Breast epithelium (tissue), 4 donors: ENCODE measurements at places on chromosomes 5 and 9. TPM values are rescaled to one million over a fixed set of nuclear protein-coding genes. Genes with fewer than 3 reads are reported as not detected.

The HIGD2A gene
- total RNA-seq: 80.2 TPM

- no peak for DNase-seq
Observed at GRCh38 chr9:95785209-95785608, 90.3 kb upstream of the ERCC6L2 start.

GRCh38 chr9:98909935-98910334 lies 33.8 kb upstream of the COL15A1 start:
- DNase-seq: no peak

DNA sequence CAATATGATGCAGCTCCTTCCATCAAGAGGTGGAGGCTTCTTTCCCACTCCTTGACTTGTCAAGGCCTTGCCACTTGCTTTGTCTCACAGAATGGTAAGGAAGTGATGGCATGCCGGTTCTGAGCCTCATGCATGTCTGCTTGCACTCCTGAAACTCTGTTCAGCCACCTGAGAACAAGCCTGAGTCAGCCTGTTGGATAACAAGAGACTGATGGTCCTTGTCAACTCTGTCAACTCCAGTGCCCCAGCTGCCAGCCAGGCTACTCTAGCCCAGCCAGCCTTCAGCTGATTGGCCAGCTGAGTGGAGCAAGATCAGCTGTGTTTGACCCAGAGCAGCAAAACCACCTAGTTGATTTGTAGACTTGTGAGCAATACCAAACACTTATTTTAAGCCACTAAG lies 4.4 kb upstream of the TENT4A start:
- DNase-seq: no peak

The BARHL1 gene
- not detected for total RNA-seq

DNA sequence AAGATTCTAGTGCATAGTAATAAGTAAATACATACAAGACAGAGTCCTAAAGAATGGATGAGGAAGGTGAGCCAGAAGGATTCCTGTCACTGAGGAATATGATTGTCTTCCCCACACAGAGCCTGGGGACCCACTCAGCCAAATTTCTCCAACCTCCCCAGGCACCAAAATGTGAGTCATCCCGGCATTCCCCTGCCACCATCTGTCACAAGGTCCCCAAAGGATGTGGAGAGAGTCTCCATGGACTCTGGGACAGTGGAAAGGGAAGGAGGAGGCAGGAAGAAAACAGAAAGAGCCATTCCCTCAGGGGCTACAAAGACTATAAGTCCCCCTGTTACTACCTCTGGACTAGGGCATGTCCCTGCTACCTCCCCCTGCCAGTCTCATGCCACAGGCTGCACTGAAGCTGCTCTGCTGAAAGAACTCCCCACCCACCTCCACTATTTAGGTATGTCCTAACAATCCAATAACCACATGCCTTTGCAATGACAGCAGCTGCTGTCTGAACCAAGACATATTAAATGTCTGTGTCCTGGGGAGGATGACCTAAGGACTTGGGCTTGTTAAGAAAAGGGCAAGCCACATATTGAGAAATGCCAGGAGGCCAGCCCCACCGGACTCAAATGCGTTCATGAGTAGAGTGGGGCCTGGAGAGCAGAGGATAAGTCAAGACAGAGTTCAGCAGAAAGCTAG lies 10.7 kb upstream of the OR5C1 start:
- DNase-seq: no peak

- DNase-seq: no peak
Observed at GRCh38 chr9:135290086-135290485, 189.5 kb upstream of the PPP1R26 start.

- DNase-seq: no peak
Observed at GRCh38 chr5:169831331-169831730, 149.0 kb downstream of the INSYN2B start.

The AMBP gene
- 0.66 TPM for total RNA-seq

- no peak for DNase-seq
Observed at GRCh38 chr5:109873687-109874086, 184.0 kb downstream of the MAN2A1 start.

DNA sequence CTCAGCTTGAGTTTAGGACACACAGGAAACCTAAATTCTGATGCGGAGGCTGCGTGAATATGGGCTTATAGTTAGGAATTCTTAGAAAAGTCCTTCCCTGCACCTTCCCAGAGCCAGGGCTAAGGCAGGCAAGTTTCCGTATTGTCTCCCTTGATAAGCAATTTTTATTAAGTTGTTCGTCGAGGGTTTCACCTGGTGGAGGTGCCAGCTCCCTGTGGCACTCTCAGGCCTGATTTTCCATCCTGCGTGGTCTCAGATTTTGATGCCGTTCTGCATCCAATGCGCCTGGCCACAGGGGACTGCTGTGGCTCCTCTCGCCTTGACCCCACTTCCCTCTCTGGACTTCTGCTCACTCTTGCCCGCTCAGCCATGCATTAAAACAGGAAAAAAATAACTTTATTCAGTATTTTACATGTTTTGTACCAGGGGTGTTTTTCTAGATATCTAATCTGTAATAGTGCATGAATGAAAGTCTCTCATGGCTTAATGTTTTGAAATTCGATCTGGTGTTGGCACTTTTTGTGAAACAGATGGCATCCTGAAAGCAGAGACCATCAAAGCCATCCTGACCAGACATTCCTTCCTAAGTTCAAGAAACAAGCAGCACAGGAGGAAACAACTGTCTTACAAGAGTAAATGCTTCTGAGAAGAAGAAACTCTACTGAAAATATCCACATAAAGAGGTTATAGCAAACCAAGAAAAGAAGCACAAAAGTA lies 50.7 kb downstream of the TRIP13 start:
- no peak for DNase-seq

The CARTPT gene
- not detected for total RNA-seq

The CDKN2B-AS1 gene
- 1.3 TPM for total RNA-seq

DNA sequence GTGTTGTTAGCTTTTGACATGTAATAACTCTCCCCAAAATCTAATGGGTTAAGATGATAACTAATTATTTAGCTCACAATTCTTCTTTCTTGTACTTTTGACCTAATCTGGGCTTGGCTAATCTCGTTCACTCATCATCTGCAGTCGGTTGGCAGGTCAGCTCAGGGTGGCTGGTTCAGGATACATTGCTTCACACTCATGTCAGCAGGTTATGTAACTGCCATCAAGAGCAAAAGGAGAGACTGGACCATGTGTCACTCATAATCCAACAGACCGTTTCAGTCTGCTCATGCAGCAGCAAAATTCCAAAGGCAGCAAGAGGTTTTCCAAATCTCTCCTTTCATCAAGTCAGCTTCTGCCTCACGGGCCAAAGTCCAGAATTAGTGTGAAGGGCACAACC lies 998.4 kb upstream of the CTNND2 start:
- DNase-seq: no peak

DNA sequence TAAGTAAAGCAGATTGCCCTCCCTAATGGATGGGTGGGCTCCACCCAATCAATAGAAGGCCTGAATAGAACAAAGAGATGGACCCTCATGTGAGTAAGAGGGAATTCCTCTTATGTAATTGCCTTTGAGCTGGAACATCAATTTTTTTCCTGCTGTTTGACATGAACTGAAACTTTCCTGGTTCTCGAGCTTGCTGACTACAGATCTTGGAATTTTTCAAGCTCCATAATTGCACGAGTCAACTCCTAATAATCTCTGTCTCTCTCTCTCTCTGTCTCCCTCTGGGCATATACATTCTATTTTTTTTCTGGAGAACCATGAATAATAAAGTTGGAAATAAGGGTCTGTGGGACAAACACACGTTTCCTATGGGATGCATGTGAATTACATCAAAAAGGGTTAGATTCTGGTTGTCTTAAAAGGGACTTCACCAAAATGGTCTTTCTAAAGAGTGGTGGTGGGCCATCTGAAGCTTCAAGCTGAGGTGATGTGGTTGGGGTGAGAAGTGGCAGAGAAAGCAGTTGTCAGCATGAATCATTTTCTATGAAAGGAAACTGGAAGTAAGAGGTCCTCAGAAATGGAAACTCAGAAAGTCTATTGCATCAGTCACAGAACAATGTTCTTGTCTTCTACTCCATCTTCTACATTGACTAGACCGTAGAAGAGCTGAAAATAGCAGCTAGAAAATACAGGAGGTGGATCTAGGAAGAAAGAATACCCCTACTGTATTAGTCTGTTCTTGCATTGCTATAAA lies 47.0 kb upstream of the HOMER1 start:
- no peak for DNase-seq

DNA sequence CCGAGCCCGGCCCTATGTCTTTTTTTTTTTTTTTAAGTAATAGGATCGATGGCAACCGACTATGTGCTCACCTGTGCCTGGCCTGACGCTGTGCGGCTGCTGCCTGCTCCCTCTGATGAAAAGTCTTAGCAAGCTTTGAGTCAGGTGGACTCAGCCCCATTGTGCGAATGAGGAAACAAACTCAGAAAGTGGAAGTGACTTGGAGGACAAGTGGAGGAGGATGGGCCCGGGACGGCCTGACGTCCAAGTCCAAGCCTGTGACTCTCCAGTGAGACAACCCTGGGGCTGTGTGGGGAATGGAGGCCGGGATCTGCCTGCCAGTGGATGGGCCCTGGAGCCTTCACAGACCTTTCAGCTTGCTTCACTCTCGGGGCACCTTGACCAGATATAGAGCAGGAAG lies 57.9 kb downstream of the EXD3 start:
- no peak for DNase-seq

GRCh38 chr5:105460721-105461120 lies 1898.1 kb upstream of the NUDT12 start:
- no peak for DNase-seq

- DNase-seq: no peak
Observed at GRCh38 chr5:74542482-74542881, 98.0 kb downstream of the ENC1 start.

- DNase-seq: no peak
Observed at GRCh38 chr5:41877408-41877807, 7.2 kb upstream of the OXCT1 start.

DNA sequence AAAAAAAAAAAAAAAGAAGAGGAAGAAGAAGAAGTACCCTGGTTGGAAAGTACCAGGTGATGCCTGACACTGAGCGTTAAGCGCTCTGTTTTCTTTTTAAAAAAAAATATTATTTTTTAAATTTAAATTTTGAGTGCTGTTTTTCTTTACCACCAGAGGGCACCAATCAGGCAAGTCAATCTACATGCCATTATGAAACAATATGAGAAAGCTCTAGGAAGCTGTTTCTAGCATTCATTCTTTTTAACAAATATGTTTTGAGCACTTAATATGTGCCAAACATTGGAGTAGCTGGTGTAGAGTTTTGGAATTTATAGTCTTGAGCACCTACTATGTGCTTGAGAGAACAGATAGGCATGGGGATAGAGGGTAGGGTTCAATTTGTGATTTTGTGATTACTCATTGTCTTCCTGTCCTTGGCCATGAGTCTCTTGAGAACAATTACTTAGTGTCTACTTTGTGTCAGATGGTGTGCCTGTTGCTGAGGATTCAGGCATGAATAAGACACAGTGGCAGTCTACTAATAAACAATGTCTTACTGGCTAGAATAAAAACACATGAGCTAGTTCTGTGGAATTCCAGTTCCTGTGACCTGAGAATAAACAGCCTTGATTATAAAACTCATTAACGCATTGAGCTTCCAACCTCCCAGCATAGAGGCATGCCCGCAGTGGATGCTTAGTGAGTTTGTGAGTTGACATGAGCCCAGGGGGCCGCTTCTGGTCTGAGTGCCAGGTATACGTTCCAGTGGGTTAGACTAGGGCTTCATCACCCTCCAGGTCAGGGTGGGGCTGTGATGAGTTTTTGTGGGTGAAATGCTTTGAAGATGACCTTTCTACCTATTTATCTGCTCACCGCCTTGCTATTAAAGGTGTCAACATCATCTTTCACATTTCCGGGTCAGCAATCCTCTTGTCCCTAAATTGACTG lies 3.0 kb upstream of the UBE2R2 start:
- DNase-seq: no peak

The FBLL1 gene
- total RNA-seq: 0.32 TPM

- no peak for DNase-seq
Observed at GRCh38 chr5:79284846-79285245, 48.9 kb downstream of the JMY start.

DNA sequence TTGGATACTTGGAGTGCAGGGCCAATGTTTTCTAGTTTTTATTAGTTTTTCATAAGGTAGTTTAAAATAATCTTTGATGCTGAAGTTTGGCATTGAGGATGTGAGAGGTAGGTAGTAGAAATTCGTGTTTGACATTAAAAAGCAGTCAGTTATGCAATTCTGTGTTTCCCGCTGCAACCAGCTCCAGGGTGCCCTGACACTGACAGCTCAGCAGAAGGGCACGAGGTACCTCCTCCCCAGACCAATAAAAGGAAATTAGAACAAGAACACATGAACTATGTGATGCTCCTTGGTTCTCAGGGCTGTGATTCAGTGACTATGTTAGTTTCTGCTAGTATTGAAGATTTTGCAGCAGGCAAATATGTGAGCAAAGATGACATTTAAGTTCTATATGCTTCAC lies 40.2 kb downstream of the NSUN2 start:
- DNase-seq: no peak

The TSSK1B gene
- total RNA-seq: 0.33 TPM

- no peak for DNase-seq
Observed at GRCh38 chr5:53089481-53089991, 20.0 kb downstream of the MOCS2 start.

DNA sequence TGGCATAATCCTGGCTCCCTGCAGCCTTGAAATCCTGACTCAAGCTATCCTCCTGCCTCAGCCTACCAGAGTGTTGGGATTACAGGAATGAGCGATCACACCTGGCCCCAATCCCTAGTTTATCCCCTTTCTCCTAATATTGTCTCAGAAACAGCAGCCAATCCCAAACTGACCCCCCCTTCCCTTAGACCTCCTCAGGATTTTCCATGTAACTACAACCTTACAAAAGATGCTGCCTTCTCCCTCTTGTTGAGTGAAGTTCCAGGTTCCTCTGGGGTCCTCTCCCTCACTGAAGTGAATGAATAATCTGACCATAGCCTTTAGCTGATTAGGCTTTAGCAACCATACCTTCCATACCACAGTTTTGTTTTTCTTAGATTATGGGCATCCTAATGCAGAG lies 25.9 kb upstream of the MSANTD3 start:
- DNase-seq: no peak

- no peak for DNase-seq
Observed at GRCh38 chr5:76371960-76372322, 31.1 kb upstream of the IQGAP2 start.

DNA sequence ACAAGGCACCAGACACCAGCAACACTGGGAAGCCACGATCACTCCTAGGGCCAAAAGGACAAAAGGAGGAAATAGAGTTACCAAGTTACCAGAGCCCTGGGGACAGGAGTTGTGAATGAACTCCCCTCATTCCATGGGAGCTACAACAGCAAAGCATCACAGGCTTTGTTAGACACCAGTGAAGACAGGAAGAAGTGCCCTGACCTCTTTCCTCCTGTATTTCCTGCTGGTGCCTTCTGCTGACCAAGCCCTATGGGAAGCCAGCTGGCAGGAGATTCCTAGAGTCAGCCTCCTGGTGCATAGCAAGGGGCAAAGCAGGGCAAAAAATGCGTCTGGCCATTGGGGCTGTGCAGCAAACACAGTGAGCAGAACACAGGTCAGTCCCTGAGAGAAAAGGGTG lies 374.7 kb downstream of the ZSWIM6 start:
- no peak for DNase-seq
